ENCODE measurements at places on chromosomes 12 and 14.

DNA sequence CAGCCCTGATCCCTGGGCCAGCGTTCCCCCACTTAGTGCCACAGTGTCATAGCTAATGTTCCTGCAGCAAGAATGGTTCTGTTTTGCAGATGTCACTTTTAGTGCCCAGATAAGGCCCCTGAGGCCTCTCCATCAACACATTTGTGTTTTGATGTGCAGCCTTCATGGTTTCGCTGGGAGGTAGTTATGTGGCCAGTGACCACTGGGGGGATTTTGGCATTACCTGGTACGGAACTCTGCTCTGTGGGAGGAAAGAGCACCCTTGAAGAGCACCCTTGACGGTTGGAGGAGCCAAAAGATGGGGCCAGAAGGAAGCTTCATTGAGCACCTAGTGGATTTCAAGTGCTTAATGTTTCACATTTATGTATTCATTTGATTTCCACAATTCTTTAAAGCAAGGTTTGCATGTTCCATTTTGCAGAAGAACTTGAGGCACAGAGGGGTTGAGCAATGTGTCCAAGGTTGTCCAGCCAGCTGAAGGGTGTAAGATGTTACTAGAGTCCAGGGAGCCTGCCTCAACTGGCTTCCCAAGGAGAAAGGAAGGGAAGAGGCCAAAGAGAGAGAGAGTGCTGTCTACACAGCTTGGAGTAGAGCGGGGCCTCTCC, 13.0 kb downstream of the SERPINA11 start:
- DNase-seq, result no peak

DNA sequence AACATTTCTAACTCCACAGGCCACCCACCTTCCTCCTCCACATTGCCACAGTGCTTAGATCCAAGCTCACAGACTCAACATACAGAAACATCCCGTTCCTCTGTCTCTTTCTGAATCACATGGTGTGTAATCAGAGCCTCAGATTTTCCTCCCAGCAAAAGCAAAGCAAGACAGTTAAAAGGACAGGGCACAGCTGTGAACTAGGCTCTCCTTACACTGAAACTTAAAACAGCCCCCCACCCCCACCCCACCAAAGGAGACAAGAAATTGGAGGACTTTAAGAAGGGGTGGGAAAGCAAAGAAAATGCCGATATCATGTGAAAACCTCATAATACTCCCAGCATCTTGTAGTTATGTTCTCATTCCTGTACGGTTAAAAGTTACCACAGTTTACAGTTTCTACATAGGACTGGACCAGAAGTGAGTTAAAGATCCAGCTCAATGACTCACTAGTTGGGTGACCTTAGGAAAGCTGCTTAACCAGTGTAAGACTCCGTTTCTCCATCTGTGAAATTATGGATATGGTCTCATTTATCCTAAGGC, 4.8 kb downstream of the YBX3 start:
- DNase-seq, result no peak

GRCh38 chr12:40921563-40922163, 229.4 kb downstream of the CNTN1 start:
- DNase-seq, result no peak

- no peak for DNase-seq
Observed at GRCh38 chr12:86137936-86138335, 118.3 kb downstream of the MGAT4C start.

DNA sequence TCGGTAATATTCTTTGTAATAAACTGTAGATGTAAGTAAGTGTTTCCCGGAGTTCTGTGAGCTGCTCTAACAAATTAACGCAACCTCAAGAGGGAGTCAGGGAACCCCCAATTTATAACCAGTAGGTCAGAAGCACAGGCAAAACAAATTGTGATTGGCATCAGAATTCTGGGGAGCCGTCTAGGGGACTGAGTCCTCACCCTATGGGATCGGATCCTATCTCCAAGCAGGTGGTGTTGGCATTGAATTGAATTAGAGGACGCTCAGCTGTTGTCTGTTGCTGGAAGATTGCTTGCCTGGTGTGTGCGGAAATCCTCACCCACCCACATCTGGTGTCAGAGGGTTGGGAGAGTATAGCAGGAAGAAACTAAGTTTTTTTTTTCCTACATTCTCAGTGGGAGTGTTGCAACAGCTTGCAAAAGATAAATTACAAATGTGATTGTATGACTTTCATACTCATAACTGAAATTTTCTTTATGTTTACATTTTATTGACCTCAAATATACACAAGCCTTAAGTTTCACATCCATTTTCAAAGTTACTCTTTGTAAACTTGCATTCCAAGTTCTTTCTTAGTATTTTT, 5.5 kb downstream of the TMEM52B start:
- no peak for DNase-seq

DNA sequence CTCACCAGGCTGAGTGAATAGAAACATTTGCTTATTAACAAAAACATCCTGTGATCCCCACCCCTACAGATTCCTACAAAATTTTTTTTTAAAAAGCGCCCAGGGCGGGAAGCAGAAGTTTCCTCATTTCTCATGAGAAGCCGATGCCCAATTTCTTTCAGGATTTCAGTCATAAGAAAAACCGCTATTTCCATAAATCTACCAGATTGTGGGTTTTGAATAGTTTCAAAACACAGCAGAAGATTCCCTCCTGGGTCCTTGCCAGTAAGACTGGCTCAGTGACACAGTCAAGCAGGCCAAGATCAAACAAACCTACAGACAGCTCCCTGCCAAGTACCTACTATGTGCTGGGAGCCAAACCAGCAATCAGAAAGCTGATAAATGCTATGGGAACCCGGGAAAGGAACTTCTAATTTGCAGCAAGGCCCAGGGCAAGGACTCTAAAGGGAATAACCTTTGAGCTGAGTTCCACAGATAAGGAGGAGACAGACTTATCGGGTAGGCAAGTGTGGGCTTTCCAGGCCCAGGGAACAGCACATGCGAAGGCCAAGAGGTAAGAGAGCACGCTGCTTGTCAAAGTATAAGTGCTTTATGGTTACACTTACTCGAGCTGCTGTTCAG, 68.7 kb downstream of the CCDC88C start:
- DNase-seq, result no peak

DNA sequence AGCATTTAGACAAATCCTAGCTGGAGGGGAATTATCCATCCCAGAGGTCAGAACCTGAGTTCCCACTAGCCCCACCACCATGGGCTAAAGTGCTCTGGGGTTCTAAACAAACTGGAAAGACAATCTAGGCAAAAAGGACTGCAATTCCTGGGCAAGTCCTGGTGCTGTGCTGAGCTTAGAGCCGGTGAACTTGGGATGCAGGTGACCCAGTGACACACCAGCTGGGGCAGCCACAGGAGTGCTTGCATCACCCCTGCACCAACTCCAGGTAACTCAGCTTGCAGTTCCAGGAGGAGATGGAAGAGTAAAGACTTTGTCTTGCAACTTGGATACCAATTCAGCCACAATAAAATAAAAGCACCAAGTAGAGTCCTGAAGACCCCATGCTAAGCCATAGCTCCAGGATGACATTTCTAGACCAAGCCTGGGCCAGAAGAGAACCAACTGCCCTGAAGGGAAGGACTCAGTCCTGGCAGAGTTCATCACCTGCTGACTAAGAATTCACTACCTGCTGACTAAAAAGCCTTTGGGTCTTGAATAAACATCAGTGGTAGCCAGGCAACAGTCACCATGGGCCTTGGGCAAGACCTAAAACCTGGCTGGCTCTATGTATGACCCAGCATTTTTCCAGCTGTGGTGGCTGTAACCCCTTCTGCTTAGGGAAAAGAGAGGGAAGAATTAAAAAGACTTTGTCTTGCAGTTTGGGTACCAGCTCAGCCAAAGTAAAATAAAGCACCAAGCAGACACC, 223.4 kb upstream of the DIO2 start:
- DNase-seq, result no peak

- DNase-seq, result peak; percentile 35
Observed at GRCh38 chr14:51869411-51870100, 9.1 kb downstream of the GNG2 start.

DNA sequence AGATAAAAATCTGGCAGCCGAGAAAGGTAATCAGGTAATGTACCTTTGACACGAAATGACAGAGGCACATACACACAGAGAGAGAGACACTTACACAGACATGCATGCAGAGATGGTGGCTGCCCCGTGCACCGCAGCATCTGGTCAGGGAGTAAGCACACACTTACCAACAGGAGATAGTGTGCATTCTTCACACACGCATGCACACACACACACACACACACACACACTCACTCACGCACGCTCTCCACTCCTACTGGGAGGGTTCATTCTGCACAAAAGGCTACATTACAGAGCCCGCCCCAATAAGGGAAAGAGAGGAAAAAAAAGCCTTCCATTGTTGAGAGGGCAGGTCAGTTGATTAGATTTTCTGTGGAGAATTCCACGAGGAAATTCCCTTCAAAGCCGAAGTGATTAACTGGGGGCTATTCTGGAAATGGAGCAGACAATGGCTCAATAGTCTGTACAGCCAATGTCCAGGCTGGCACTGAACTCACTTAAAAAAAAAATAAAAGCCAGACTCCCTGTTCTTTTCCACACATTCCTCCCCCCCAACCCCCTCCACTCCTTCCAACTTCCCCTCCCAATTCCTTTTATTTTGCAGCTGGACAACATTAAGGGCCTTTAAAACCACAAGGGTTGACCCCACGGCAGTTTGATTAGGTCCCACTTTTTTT, 1.4 kb upstream of the SOX5 start:
- no peak for DNase-seq

- no peak for DNase-seq
Observed at GRCh38 chr12:2858334-2858733, 1.5 kb upstream of the TEX52 start.

DNA sequence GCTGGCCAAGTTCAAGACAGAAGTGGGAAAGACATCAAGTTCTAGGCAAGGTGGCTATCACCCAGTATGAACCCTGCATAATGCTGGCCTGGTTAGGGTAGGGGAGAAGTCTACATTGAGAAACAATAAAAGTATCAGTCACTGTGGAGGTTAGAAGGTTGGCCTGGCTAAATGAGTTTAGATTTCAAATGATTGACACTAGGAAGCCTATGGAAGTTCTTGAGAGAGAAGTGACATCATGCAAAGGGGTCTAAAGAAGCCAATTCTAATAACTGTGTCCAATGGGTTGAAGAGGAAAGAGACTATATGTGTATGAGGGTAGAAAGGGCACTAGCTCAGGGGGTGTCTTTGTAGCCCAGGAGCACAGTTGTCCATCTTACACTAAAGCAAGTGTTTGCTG, 98.5 kb upstream of the MBIP start:
- no peak for DNase-seq

- no peak for DNase-seq
Observed at GRCh38 chr12:18752947-18753346, 15.0 kb downstream of the CAPZA3 start.

DNA sequence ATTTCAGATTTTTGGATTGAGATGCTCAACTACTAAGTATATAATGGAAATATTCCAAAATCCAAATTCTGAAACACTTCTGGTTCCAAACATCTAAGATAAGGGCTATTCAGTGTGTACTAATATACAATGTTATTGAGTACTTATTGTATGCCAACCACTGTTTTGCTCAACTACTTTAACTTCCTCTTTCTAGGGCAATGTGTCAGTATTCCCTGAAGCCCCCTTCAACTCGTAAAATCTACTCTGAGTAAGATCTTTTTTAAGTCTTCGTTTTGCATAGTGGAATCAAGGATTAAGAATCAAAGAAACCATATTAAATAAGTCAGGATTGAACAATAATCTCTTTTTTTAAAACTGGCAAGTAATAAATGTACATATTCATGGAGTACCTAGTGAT, 45.5 kb downstream of the SPATA7 start:
- no peak for DNase-seq

GRCh38 chr12:40194846-40195245, 30.0 kb upstream of the LRRK2 start:
- no peak for DNase-seq

GRCh38 chr14:55071870-55072640, 20.6 kb downstream of the MAPK1IP1L start:
- no peak for DNase-seq

DNA sequence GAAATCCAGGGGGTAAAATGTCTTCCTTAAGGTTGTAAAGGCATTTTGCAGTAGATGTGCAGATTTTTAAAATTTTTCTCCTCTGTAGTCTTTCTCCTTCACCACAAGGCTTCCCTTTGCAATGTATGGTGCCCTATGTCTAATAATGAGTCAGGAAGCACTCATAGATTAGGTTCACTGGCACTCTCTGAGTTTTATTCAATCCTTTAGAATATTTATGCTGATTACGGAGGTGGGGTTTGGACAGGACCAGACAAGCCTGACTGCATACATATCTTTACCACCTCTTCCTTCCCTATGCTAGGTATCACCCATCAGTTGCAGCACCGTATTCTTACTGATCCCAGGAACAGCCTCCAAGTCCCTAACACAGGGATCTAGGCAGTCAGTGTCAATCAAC, 99.5 kb downstream of the NEDD1 start:
- DNase-seq, result no peak

- DNase-seq, result no peak
Observed at GRCh38 chr14:99257673-99258221, 14.2 kb downstream of the BCL11B start.

- DNase-seq, result no peak
Observed at GRCh38 chr14:79443602-79444001, 767.7 kb downstream of the DIO2 start.

DNA sequence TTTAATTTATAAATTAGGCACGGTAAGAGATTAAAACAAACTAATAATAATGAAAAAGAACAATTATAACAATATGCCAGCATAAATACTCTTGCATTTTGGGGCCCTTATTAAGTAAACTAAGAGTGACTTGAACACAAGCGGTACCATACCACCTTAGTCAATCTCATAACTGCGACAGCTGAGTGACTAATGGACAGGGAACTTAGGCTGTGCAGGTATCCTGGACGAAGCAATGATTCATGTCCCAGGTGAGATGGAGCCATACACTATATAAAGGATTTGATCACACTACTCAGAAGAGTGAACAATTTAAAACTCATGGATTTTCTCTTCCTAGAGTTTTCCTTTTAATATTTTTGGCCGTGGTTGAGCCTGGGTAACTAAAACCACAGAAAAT, 4.3 kb downstream of the KLRC4 start:
- no peak for DNase-seq

DNA sequence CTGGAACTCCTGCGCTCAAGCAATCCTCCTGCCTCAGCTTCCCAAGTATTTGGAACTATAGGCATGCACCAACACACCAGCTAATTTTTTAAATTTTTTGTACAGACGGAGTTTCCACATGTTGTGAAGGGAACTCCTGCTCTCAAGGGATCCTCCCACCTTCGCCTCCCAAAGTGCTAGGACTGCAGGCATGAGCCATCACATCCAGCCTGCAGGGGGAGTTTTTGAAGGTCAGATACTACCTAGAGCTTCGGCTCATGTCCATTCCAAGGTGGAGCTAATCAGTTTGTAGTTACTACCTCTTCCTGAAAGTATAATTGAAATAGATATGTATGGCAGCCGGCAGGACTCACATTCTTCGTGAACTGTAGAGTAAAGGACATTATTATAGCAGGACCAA, 3.7 kb upstream of the TAS2R19 start:
- no peak for DNase-seq

All from T follicular helper cell (primary cell).